ENCODE measurements at places on chromosomes 3 and 15.

- no peak for DNase-seq
These were observed 28.5 kb downstream of the ARHGEF3 start for GRCh38 chr3:56772952-56773938.

- no peak for DNase-seq
These were observed 29.5 kb downstream of the PDE8A start for GRCh38 chr15:85011160-85011571.

DNA sequence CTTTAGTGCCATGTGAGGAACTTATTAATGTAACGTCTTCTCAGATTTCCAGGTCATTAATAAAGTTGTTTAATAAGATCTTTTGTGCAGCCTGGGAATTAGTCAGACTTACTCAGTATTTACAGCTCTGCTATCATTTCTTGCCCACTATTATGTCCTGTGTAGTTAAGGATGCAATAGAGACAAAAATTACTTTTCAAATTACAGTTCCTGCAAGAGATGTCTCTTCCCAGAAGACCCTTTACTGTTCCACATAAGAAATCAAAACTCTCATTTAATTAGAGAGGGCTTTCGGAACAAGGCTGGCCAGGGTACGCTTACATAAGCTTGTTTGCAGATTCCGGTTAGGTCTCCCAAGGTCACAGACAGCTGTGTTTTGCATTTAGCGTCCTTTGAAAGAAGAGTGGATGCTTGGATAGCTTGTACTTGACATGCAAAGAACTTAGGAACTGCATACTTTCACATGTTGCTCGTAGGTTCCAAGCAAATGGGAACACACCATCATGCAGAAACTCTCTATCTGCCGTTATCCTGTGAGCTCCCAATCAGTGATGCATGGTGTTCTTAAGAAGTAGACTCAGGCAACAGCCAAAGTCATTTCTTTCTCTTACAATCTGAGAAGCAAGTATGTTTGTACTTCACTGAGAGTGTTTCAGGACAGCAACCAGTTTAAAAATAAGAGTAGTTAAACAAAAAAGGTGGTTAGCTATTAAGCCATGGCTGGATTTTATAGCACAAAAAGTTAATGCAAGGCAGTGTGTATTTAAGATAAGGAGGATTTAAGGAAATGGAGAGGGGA is 37.4 kb downstream of the FILIP1L start:
- no peak for DNase-seq

DNA sequence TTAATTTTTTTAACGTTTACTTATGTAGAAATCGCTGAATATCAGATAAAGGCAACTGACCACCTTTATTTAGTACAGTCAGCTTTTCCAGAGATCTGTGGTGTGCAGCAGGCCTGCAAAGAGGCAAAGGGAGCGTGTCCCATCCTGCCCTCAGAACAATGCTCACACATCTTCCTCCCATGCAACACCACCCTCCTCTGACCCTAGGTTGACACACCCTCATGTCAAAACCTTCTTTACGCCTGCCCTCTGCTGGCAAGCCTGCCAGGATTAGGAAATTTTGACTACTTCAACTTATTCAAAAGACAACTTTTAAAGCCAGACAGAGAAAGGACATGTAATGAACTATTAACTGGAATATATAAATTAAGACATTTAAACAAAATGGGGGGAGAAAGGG is 513.7 kb downstream of the FOXP1 start:
- DNase-seq = peak; percentile 79

All from natural killer cell treated with Interleukin-12 subunit alpha and Interleukin-12 subunit beta and Interleukin-15 and Interleukin-18, amount 100 ng/mL, for 72 hours (primary cell).